Testis (tissue), 5 donors: ENCODE measurements at places on chromosomes 7 and 10. TPM values are rescaled to one million over a fixed set of nuclear protein-coding genes. Genes with fewer than 3 reads are reported as not detected.
A peak's percentile ranks its signal among the peaks of the same experiment; 100 is the strongest.

GRCh38 chr10:69873135-69873639 lies 71.5 kb downstream of the COL13A1 start:
- no peaks in the 10 kb centered on the region for H3K36me3 ChIP-seq
- no peak overlapping the region for H3K27ac ChIP-seq
- H3K4me3 ChIP-seq, result no peak overlapping the region
- no peaks in the 10 kb centered on the region for H3K27me3 ChIP-seq
- DNase-seq, result no peak

- H3K27ac ChIP-seq, result no peak overlapping the region
- no peaks in the 10 kb centered on the region for H3K36me3 ChIP-seq
- no peak overlapping the region for H3K4me3 ChIP-seq
- H3K27me3 ChIP-seq, result no peaks in the 10 kb centered on the region
- H3K4me1 ChIP-seq, result peaks cover 6% of the 10 kb centered on the region
Observed at GRCh38 chr7:44294325-44295069, 30.9 kb downstream of the CAMK2B start.

DNA sequence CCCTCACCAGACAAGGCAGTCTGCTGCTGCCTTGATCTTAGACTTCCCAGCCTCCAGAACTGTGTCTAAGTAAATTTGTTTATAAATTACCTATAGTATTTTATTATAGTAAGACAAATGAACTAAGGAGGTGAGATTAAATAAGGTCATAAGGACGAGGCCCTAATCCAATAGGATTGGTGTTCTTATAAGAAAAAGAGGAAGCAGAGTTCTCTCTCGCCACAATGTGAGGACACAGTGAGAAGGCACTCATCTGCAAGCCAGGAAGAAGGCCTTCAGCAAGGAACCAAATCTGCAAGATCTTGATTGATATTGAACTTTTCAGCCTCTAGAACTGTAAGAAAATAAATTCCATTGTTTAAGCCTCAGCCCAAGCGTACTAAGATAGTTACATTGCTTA lies 6.1 kb upstream of the ZNF438 start:
- H3K4me1 ChIP-seq, result no peaks in the 10 kb centered on the region
- no peak for DNase-seq
- no peaks in the 10 kb centered on the region for H3K36me3 ChIP-seq
- H3K27ac ChIP-seq, result no peak overlapping the region
- no peak overlapping the region for H3K4me3 ChIP-seq
- H3K27me3 ChIP-seq, result no peaks in the 10 kb centered on the region

DNA sequence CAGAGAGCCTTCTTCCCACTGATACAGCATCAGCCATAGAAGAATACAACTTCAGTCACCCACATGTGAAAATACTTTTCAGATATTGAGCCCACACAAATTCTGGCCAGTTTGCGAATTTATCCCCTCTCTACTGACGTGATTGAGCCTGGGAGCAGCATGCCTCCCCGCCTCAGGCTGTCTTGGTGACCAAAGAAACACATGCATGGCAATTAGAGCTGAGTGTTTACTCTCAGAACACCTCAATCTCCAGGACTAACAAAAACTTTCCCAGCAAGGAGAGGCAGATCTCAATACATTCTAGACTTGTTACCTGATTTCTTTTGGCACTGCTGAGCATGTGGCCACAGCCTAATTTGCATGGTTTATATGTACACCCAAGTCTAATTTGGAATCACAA lies 122.5 kb downstream of the TMEM26 start:
- H3K4me3 ChIP-seq, result no peak overlapping the region
- H3K36me3 ChIP-seq, result no peaks in the 10 kb centered on the region
- DNase-seq, result no peak
- no peak overlapping the region for H3K27ac ChIP-seq
- H3K4me1 ChIP-seq, result no peaks in the 10 kb centered on the region

- H3K27ac ChIP-seq, result no peak overlapping the region
- no peaks in the 10 kb centered on the region for H3K27me3 ChIP-seq
- no peaks in the 10 kb centered on the region for H3K4me1 ChIP-seq
- H3K4me3 ChIP-seq, result no peak overlapping the region
- no peak for DNase-seq
Observed at GRCh38 chr7:46908770-46909169, 673.1 kb downstream of the TNS3 start.

DNA sequence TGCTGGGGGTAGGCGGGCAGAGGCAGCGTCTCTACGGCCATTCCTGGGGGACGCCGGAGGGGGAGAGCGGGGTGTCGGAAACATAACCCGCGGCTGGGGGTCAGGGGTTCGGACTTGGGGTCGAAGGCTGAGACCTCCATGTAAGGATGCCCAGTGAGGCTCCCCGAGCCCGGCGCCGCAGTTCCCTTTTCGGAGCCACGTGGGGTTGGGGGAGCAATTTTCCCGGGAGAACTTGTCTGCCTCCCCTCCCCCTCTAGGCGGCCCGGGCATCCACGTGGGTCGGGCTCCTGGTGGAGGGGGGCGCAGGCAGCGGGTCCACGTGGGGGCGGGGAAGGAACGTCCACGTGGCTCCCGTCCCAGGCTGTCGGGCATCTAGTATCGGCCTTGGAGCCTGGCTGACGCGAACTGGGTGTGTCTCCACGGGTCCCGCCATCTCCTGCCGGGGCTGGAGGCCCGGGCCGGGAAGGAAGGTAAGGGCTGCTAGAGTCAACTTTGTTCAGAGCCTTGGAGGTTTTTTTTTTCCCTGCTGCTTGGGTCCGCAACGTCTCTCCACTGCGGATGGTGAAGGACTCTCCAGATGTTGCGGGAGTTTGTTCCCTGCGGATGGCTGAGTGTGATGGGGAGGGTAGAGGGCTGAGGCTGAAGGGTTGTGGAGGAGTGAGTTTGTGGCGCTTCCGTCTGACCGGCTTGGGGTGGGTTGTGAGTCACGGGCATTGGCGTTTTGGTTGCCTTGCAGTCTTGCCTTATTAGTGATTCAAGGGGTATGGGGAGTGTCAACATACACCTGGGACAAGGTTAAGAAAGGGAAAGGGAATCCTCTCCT lies 744 bp downstream of the PPRC1 start:
- peak overlapping the region; percentile 94 for H3K4me3 ChIP-seq
- H3K4me1 ChIP-seq, result peaks cover 5% of the 10 kb centered on the region
- H3K36me3 ChIP-seq, result no peaks in the 10 kb centered on the region
- DNase-seq, result peak; percentile 88
- peak overlapping the region; percentile 90 for H3K27ac ChIP-seq

DNA sequence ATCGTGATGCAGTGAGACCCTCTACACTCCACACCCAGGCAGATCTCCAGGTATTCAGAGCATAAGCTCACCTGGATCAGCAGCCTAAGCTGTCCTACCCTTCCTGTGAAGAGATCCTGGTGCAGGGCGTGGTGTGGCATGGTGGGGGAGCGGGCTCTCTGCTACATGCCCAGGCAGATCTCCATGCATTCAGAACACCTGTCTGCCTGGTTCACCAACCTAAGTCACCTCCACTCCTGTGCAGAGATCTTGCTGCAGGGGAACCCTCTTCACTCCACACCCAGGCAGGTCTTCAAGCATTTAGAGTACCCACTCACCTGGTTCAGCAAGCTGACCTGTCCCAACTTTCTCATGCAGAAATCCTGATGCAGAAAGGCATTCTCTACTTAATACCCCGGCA lies 394.4 kb upstream of the SEMA3A start:
- no peak for DNase-seq
- H3K4me1 ChIP-seq, result no peaks in the 10 kb centered on the region
- H3K27ac ChIP-seq, result no peak overlapping the region
- H3K27me3 ChIP-seq, result no peaks in the 10 kb centered on the region
- no peaks in the 10 kb centered on the region for H3K36me3 ChIP-seq

DNA sequence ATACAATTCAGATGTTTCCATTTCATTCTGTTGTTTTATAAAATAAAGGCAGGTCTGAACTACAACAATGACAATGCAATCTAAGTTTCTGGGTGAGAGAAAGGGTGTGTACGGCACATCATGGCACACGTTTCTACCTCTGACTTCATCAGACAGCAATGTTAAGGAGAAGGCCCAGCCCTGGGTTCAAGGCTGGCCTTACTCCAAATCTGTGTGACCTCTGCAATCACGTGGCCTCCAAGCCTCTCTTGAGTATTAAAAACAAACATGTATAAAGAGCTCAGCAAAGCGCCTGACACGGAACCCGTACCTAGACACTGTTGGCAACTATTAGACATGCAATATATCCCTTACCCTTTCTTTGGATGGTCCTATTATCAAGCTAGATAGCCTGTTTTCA lies 114.1 kb downstream of the LARP4B start:
- H3K4me1 ChIP-seq, result no peaks in the 10 kb centered on the region
- no peaks in the 10 kb centered on the region for H3K36me3 ChIP-seq
- DNase-seq, result no peak
- H3K27ac ChIP-seq, result no peak overlapping the region

GRCh38 chr10:3874990-3875841 lies 90.2 kb upstream of the KLF6 start:
- H3K27ac ChIP-seq, result no peak overlapping the region
- no peak for DNase-seq
- H3K4me3 ChIP-seq, result no peak overlapping the region
- no peaks in the 10 kb centered on the region for H3K4me1 ChIP-seq

GRCh38 chr10:109996225-109996624 lies 11.6 kb upstream of the ADD3 start:
- peak overlapping the region; percentile 60 for H3K27ac ChIP-seq
- H3K27me3 ChIP-seq, result no peaks in the 10 kb centered on the region
- H3K4me3 ChIP-seq, result no peak overlapping the region
- H3K36me3 ChIP-seq, result no peaks in the 10 kb centered on the region

ZNF273 gene
- 13.6 TPM for total RNA-seq

SPDYE6 gene
- 2.3 TPM for total RNA-seq

NEURL1 gene
- 17.8 TPM for total RNA-seq

GNG11 gene
- 3.9 TPM for total RNA-seq
